ENCODE measurements at places on chromosomes 6 and 20. TPM values are rescaled to one million over a fixed set of nuclear protein-coding genes. Genes with fewer than 3 reads are reported as not detected.

Gene LRP11
- total RNA-seq: 56.1 TPM

Gene HLA-DQA2
- total RNA-seq: not detected

Gene ADGRF5
- 0.31 TPM for total RNA-seq

Gene TMC2
- not detected for total RNA-seq

Gene GSTA1
- not detected for total RNA-seq

Gene ECT2L
- total RNA-seq: not detected

- peaks cover 85% of the 10 kb centered on the region for H3K36me3 ChIP-seq
- no peak overlapping the region for H3K27ac ChIP-seq
- no peaks in the 10 kb centered on the region for H3K4me1 ChIP-seq
- no peak for DNase-seq
- H3K4me3 ChIP-seq: no peak overlapping the region
- no peaks in the 10 kb centered on the region for H3K27me3 ChIP-seq
These were observed 78.3 kb downstream of the PHIP start for GRCh38 chr6:78999737-79000136.

DNA sequence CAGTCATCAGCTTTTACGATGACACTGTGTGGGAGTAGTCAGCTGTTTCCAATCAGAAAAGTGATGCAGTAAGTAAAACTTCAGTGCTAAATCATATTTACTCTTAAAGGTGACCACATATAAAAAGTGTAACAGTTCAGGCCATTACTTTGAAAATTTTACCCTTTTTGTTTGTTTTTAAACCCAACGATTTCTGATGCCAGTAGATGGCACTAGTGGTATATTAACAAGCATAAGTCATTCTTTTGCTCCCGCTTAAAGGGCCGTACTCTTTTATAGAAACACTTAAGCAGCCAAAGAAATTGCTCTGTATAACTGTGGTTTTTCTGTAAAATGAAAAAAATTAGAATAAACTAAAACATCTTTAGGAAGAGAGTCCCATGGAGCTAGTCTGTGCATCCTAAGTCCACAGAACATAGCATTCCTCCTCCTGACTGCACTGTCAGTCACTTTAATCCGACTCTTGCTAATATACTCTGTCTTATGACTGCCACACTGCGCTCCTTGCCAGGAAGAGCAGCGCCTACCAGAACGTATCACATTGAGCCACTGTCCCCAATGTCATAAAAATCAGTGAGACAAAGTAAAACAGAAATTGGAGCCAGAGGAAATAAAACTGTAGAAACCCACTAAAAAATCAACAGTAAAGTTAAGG lies 25.0 kb downstream of the HEBP2 start:
- peak; percentile 70 for DNase-seq
- H3K36me3 ChIP-seq: no peaks in the 10 kb centered on the region
- no peaks in the 10 kb centered on the region for H3K4me1 ChIP-seq
- no peak overlapping the region for H3K27ac ChIP-seq
- H3K4me3 ChIP-seq: no peak overlapping the region

GRCh38 chr6:136989571-136990241 lies 55.1 kb downstream of the IL20RA start:
- no peaks in the 10 kb centered on the region for H3K36me3 ChIP-seq
- no peak overlapping the region for H3K27ac ChIP-seq
- no peaks in the 10 kb centered on the region for H3K4me1 ChIP-seq
- peak overlapping the region; percentile 26 for H3K4me3 ChIP-seq

GRCh38 chr6:4139272-4139671 lies 3.9 kb upstream of the ECI2 start:
- peaks cover 14% of the 10 kb centered on the region for H3K4me1 ChIP-seq
- H3K4me3 ChIP-seq: no peak overlapping the region
- no peak for DNase-seq
- H3K27ac ChIP-seq: no peak overlapping the region
- no peaks in the 10 kb centered on the region for H3K36me3 ChIP-seq
- H3K27me3 ChIP-seq: no peaks in the 10 kb centered on the region

- no peaks in the 10 kb centered on the region for H3K36me3 ChIP-seq
- H3K4me3 ChIP-seq: no peak overlapping the region
- DNase-seq: no peak
- no peaks in the 10 kb centered on the region for H3K4me1 ChIP-seq
These were observed 18.7 kb downstream of the SGK1 start for GRCh38 chr6:134299236-134299635.

- no peak overlapping the region for H3K4me3 ChIP-seq
- H3K4me1 ChIP-seq: no peaks in the 10 kb centered on the region
- DNase-seq: no peak
- no peaks in the 10 kb centered on the region for H3K27me3 ChIP-seq
- no peaks in the 10 kb centered on the region for H3K36me3 ChIP-seq
These were observed 70.1 kb downstream of the RAMACL start for GRCh38 chr6:166516251-166516884.

- H3K4me1 ChIP-seq: peaks cover 7% of the 10 kb centered on the region
- no peaks in the 10 kb centered on the region for H3K27me3 ChIP-seq
- no peaks in the 10 kb centered on the region for H3K36me3 ChIP-seq
- no peak for DNase-seq
- no peak overlapping the region for H3K4me3 ChIP-seq
These were observed 52.5 kb upstream of the SLC22A23 start for GRCh38 chr6:3509336-3509735.
